ENCODE measurements at places on chromosomes 2 and 18. TPM values are rescaled to one million over a fixed set of nuclear protein-coding genes. Genes with fewer than 3 reads are reported as not detected.

- no peak overlapping the region for H3K4me3 ChIP-seq
- no peaks in the 10 kb centered on the region for H3K27me3 ChIP-seq
- no peak for DNase-seq
- H3K27ac ChIP-seq: no peak overlapping the region
Observed at GRCh38 chr18:2180586-2180985, 390.7 kb downstream of the METTL4 start.

GRCh38 chr2:160575368-160575767, 81.8 kb upstream of the RBMS1 start:
- H3K27ac ChIP-seq: peak overlapping the region; percentile 53
- DNase-seq: no peak
- H3K4me1 ChIP-seq: peaks cover 30% of the 10 kb centered on the region

DNA sequence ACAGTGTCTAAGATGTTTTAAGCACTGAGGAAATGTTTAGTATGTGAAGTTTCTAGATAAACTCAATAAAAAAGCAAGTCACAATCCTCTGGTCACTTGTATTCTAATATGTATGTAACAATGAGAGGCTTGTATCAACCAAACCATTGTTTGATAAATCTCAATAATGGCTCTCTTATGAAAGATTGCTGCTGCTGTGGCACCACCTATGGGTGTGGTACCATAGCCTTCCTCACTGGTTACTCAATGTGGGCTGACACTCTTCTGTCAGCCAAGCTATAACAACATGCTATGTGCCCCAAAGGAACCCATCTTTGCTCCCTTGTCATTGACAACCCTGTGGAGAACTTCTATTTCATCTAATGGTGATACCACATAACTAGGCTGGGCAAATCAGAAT, 12.6 kb upstream of the RAB1A start:
- H3K4me1 ChIP-seq: no peaks in the 10 kb centered on the region
- H3K27ac ChIP-seq: no peak overlapping the region
- H3K4me3 ChIP-seq: no peak overlapping the region
- H3K36me3 ChIP-seq: no peaks in the 10 kb centered on the region

DNA sequence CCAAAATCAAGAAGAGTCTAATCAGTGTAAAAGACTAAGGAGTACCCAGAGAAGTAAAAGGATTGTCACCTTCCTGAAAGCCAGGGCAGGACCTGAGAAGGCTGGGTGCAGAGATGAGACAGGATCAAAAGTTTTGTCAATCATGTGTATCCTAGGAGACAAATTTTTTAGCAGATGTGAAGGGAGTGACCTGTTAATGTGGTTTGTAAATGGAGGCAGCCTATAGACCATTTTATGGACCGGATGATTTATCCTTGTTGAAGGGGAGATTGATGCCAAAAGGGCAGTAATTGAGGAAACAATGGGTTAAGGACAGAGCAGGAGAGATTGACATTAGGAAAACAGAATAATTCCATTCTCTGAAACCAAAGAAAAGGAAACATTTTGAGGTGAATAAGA, 813 bp downstream of the NDC80 start:
- peak overlapping the region; percentile 95 for H3K4me3 ChIP-seq
- no peak for DNase-seq
- no peaks in the 10 kb centered on the region for H3K27me3 ChIP-seq
- peak overlapping the region; percentile 94 for H3K27ac ChIP-seq
- no peaks in the 10 kb centered on the region for H3K36me3 ChIP-seq

DNA sequence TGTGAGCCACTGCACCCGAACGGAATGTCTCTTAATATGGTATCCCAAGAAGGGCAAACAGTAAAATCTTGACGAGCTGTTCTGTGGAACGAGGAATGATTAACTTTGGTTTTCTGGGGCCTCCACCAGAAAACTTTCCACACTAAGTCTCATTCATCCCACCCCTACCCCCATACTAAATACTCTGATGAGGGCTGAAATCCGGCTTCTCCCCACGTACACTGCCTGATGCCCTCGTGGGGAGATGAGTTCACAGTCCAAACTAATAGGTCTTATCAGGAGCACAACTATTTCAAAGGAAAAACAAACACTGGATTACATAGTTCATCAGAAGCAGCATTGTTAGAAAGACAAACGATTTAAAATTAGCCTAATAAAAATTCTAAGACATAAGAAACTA, 49.2 kb upstream of the TCF4 start:
- H3K4me3 ChIP-seq: no peak overlapping the region
- no peak overlapping the region for H3K27ac ChIP-seq
- DNase-seq: no peak
- H3K36me3 ChIP-seq: no peaks in the 10 kb centered on the region
- peaks cover 16% of the 10 kb centered on the region for H3K4me1 ChIP-seq

DNA sequence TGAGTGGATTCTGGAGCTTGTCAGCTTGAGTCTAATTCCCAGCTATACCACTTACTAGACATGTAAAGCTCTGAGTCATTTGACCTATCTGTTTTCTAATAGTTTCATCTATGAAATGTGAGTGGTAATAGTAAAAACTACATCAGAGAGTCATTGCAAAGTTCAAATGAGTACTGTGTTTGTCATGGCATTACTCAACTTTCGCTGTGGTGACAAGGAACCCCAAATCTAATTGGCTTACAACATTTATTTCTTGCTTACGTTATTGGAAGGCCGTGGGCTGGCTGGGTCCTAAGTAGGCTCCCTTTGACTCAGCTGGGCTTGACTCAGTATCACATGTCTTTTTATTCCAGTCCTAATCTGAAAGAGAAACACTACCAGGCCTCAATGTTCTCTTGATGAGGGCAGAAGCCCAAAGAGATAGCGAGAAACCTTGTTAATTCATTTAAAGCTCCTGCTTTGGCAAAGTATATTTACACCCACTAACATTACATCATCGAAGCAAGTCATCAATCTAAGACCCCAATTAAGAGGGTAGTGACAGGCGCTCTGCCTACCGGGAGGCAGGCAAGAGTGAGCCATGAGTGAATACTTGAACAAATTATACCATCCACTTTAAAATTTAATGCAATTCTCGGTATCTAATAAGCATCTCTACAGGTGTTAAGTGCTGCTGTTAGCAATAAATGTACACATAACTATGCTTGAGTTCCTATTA, 431.8 kb upstream of the SPHKAP start:
- no peak overlapping the region for H3K4me3 ChIP-seq
- peak; percentile 97 for DNase-seq
- H3K27me3 ChIP-seq: no peaks in the 10 kb centered on the region
- peaks cover 15% of the 10 kb centered on the region for H3K4me1 ChIP-seq
- H3K36me3 ChIP-seq: no peaks in the 10 kb centered on the region

DNA sequence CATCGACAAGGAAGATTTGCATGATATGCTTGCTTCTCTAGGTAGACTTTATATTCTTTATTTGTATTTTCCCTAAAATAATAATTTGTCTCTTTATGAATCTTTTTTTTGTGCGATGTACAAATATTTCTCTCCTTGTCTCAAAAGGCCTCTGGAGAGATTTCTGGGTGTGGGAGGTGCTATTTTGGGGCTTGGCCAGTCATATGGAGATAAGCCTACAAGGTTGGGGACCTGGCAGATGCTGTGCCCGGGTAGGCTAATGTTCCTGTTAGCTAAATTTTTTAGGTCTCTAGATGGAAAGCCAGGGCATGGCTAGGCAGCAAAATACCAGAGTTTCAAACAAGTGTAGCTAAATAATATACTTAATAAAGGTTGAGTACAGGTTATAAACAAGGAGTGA, 11.1 kb downstream of the MYL12B start:
- H3K27me3 ChIP-seq: no peaks in the 10 kb centered on the region
- no peak overlapping the region for H3K4me3 ChIP-seq
- peaks cover 41% of the 10 kb centered on the region for H3K4me1 ChIP-seq
- H3K27ac ChIP-seq: no peak overlapping the region

GRCh38 chr2:159111346-159111927, 143.0 kb downstream of the TANC1 start:
- H3K4me3 ChIP-seq: no peak overlapping the region
- H3K27ac ChIP-seq: no peak overlapping the region
- H3K27me3 ChIP-seq: no peaks in the 10 kb centered on the region
- no peaks in the 10 kb centered on the region for H3K36me3 ChIP-seq
- peak; percentile 60 for DNase-seq

DNA sequence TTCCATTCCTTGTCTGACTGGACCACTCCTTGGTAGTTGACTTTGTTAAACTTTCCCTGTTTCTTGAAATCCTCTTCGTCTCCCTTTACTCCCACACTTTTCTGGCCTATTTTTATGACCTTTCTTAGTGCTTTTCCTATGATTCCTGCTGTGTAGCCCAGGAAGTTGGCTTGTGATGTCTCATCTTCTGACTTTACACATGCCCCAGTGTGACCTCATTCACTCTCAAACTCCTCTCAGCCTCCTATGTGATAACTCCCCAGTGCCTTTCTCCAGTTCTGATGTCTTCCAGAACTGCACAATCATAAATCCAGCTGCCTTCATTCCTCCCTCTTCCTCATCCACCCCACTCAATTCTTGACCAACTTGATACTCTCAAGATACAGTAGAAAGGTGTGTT, 407.6 kb downstream of the TGIF1 start:
- DNase-seq: peak; percentile 77
- peaks cover 11% of the 10 kb centered on the region for H3K4me1 ChIP-seq
- H3K27me3 ChIP-seq: no peaks in the 10 kb centered on the region
- peak overlapping the region; percentile 48 for H3K27ac ChIP-seq
- no peak overlapping the region for H3K4me3 ChIP-seq
- H3K36me3 ChIP-seq: no peaks in the 10 kb centered on the region

DNA sequence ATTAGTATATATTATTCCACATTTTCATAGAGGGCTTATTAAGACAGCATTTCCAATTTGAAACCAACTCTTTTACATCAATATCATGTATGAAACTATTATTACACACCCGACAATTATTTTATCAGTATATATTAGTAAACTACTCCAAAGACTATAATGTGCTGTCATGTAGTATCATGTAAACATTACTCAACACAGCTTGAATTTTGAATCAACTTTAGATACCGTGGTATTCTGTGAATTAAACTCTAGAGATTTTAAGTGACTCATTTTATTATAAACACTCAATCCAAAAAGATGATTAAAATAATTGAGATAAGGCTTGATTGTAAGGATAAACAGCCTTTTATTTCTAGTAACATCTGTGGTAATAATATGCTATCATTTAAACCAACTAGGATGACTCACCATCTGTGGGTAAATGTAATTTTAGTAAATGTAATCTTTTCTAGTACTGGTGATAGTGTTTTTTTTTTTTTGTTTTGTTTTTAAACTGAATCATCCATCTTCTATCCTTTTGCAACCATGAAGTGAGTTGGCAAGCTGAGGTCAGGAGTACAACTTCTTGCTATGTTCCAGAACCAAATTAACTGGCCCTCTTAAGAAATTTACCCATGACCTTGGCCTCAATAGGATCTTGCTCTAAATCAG, 144.3 kb upstream of the SMAD7 start:
- no peak overlapping the region for H3K4me3 ChIP-seq
- H3K4me1 ChIP-seq: peaks cover 17% of the 10 kb centered on the region
- H3K27me3 ChIP-seq: no peaks in the 10 kb centered on the region
- DNase-seq: peak; percentile 87

GRCh38 chr2:207338220-207338607, 172.5 kb upstream of the KLF7 start:
- H3K27ac ChIP-seq: no peak overlapping the region
- H3K4me3 ChIP-seq: no peak overlapping the region
- peak; percentile 13 for DNase-seq
- H3K36me3 ChIP-seq: no peaks in the 10 kb centered on the region
- peaks cover 32% of the 10 kb centered on the region for H3K4me1 ChIP-seq

- H3K36me3 ChIP-seq: peaks cover 51% of the 10 kb centered on the region
- H3K27me3 ChIP-seq: no peaks in the 10 kb centered on the region
- H3K4me3 ChIP-seq: no peak overlapping the region
- peaks cover 51% of the 10 kb centered on the region for H3K4me1 ChIP-seq
- H3K27ac ChIP-seq: no peak overlapping the region
Observed at GRCh38 chr18:3457261-3457724, 7.3 kb downstream of the TGIF1 start.

The PHOSPHO2 gene
- 2.4 TPM for total RNA-seq

The TMEM169 gene
- not detected for total RNA-seq

The CNGA3 gene
- total RNA-seq: 0.51 TPM

The C2orf72 gene
- 0.11 TPM for total RNA-seq
